ENCODE measurements at places on chromosomes 3 and 15.

DNA sequence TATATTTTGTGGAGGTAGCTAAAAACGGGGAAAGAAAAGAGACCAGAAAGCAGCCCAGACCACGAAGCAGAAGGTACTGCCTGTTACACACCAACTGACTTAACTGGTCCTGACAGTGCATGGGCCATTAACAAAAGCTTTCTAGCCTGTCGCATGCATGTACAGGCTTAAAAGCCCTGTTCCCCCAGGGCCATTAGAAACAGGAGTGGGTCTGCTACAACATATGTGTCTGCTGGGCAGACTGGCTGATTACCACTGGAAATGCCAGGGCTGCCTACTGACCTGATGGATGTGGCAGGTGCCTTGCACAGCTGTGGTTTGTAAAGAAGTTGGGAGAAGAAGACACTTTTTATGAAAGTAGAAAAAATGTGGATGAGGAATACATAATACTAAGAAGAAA, 137.4 kb downstream of the GAP43 start:
- no peak for DNase-seq

GRCh38 chr3:196053487-196053886, 28.4 kb downstream of the TFRC start:
- no peak for DNase-seq

DNA sequence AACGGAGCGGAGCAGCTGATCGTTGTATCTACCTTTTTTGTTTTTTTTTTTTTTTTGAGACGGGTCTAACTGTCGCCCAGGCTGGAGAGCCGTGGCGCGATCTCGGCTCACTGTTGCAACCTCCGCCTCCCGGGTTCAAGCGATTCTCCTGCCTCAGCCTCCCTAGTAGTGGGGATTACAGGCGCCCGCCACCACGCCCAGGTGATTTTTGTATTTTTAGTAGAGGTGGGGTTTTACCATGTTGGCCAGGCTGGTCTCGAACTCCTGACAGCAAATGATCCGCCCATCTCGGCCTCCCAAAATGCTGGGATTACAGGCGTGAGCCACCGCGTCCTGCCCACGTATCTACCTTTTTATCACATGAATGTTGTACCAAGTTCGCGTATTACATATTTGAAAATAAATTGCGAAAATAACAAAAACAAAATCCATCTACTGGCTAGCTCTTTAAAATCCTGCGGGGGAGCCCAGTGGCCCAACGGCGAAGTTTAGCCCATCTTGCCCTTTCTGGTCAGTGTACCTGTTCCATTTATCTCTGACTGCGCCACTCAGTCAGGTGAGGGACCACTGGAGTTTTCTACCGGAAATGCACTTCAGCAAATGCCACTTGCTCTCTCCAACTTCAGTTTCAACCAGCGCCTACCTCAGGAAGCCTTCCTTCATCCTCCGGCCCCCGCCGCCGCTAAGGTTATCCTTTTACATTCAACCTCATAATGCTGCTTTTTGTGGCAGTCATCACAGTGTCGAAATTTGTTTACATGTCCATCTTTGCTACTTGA, 1.2 kb upstream of the EIF3J start:
- peak; percentile 38 for DNase-seq

GRCh38 chr15:52071570-52071969, 41.0 kb downstream of the BCL2L10 start:
- DNase-seq, result no peak

- DNase-seq, result no peak
Measured at GRCh38 chr3:177610686-177611633, 413.7 kb upstream of the TBL1XR1 start.

- DNase-seq, result no peak
Measured at GRCh38 chr15:38860674-38861073, 296.1 kb upstream of the RASGRP1 start.

- no peak for DNase-seq
Measured at GRCh38 chr3:147838652-147839051, 429.5 kb downstream of the ZIC1 start.

DNA sequence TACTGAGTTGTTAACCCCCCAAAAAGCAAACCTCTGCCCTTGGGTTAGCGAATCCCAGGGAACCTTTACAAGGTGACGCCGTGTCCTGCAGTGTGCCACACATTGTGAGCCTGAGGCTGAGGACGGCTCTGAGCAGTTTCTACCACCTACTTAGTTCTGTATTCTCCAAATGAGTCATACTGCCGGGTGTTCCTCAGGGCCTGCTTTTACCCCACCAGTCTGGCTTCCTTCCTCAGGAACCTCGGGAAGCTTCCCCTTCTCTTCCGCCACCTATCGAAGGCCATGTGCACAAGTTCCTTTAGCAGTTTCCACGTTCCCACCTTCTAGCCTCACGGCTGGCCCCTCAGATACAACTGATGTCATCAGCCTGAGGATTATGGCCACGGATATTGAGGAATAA, 384.0 kb upstream of the TPM1 start:
- no peak for DNase-seq

DNA sequence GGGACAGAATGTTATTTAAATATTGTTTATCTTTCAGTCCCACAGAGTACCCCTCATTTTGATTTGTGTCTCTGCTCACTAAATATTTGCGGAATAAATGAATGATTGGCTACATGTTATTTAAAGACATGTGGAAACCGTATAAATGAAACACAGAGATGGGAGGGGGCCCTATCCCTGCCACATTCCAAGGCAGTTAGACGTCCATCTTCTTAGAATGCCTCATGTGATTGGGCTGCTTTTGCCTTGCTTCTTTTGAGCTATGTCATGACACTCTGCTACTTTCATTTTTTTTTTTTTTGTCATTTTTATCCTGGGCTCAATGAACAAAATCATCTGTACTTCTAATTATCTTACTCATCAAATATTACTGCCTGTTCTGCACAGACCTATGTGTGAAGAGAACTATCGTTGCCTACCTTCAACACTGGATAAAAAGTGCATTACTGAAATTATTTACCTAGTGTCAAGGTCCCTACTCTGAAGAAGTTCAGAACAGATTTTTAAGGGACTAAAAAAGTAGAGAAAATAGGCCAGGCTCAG, 83.9 kb upstream of the FAM98B start:
- DNase-seq, result no peak

GRCh38 chr3:10756546-10756945, 59.5 kb upstream of the SLC6A11 start:
- no peak for DNase-seq

DNA sequence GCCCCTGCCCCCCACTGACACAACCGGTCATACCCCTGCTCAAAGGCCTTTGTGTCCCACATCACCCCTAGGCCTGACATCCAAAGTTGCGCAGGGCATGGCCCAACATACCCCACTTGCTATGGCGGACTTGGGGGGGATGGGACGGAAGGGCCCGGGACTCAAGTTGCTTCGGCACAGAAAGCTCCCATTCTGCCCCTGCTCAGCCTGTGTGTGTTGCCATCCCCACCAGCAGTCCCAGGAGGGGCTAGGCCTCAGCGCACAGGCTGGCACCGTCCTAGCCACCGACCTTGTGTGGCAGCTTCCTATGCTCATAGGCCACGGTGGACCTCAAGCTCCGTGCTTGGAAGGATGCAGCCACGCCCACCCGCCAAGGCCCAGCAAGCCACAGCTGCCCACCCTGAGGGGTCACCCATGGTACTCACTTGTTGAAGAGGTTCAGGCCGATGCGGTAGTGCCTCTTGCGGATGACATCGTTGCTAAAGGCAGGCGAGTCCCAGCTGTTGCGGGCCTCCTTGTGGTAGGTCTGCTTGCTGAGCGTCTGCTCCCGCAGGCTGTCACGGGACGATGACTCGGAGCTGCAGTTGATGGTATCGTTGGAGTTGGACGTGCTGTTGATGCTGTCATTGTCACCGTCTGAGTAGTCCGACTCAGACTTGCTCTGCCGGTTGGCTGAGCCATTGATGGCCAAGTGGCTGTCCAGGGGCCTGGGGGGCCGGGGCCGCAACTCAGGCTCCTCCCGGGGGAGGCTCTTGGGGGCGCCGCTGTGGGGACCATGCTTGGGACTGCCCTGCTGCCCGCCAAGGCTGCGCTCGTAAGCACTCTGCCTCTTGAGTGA, 93.9 kb upstream of the RPL32 start:
- DNase-seq, result no peak

DNA sequence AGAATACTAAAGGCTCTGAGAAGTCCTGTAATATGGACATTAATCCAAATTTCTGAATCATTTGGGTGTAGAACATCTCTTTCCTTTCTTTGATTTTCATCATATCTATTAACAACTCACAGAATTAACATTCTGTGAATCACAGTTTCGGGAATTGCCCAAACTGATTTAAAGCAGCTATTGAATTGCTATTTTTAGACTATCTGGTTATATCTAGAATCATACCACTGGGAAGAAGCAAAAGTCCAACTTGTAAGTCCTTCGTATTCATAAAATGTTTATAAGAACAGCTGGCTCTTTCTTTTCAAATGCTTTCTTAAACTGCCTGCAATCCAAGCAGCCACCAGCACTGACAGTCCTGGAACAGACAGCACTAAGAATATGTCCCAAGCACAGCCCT, 733.0 kb downstream of the NTRK3 start:
- no peak for DNase-seq

DNA sequence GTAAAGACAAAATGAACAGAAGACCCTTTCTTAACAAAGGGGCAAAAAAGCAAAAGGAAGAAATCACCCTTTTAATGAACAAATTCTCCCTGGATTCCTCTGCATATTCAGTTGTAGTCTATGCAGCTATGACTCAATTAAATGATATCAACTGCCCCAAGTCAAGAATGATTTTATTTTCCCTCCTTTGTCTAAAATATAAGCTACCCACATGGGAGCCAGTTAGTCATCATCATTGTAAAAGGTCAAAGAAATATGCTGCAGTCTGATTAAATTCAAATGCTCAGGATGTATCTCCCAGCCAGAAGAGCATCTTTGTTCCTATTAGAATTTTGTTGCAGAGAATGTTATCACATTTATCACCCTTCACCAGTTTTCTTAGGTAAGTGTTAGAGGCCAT, 84.0 kb downstream of the SST start:
- DNase-seq, result no peak

DNA sequence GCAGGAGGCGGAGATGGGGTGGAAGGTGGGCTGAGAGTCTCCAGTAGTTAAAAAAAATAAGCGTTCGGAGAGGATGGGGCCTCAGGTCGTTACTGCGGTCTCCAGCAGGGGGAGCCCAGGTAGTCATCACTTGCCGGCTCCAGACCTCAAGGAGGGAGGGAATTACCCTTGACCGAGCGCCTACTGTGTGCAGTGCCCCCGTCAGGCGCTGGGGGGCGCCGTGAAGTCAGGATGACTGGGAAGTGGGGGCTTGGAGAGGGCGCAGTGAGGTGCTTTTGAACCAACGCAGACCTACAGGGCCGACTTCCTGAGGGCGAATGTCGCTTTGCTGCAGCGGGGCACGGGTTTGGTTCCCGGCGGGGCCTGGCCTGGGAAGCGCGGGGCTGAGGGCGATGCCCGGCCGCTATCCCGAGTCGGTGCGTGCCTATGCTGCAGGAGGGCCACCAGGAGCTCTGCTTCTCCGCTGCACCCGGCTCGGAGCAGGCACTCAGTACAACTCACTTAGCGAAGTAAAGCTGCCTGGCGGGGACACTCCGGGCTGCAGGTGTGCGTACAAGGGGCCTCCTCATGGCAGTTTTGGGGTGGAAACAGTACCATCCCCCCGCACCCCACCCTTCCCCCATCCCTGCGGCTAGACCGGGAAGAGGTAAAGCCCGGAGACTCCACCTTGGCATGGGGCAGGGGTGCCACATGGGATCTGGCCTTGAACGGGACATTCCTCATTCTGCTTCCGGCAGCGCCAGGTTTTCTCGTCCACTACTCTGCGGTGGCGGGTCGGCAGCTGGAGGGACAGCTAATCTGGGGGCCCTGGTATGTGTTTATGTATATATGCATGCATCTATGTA, 79.8 kb downstream of the RHCG start:
- peak; percentile 75 for DNase-seq

DNA sequence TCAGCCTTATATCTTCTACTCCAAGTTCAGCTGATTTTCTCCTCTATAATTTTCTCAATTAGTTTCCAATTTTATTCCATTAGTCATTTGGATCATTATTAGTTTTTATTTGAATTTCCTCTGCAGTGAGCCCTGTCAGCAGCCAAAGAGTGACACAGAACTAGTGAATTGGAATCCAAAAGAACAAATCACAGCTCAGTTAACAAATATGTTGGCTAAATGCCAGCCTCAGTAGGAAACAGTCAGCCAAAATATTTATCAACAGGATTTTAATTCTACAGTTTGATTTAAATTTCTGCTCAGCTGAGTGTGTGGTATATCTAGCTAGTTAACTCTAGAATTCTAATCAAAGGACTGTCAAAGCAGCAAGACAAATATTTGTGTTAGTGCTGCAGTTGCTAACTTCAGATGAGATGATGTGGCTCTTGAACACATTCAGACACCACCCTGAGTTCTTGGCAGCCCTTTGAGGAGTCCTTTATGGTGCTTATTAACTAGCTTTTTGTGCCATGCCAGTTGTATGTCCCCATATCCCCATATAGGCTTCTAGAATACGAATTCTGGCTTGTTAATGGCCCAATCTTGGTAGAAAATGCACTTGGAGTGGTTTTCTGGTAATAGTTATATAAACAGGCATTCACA, 194.5 kb downstream of the CPNE4 start:
- DNase-seq, result no peak

DNA sequence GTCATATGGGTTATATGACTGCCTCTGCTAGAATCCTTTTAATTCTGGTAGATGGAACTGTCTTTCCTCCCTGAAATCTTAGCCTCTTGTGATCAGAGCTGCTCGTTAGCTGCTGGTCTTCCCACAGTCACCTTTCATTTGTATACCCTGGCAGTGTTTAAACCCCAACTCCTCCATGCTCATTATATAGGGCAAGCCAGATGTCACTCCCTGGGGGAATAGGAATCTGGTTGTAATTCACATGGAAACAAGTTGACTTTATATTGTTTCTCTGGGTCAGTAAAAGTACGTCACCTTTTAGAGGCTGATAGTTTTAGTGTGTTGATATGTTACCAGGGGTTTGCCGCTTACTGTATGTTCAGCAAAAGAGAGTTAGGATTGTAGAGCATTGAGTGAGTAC, 103.5 kb downstream of the ITPR1 start:
- no peak for DNase-seq

DNA sequence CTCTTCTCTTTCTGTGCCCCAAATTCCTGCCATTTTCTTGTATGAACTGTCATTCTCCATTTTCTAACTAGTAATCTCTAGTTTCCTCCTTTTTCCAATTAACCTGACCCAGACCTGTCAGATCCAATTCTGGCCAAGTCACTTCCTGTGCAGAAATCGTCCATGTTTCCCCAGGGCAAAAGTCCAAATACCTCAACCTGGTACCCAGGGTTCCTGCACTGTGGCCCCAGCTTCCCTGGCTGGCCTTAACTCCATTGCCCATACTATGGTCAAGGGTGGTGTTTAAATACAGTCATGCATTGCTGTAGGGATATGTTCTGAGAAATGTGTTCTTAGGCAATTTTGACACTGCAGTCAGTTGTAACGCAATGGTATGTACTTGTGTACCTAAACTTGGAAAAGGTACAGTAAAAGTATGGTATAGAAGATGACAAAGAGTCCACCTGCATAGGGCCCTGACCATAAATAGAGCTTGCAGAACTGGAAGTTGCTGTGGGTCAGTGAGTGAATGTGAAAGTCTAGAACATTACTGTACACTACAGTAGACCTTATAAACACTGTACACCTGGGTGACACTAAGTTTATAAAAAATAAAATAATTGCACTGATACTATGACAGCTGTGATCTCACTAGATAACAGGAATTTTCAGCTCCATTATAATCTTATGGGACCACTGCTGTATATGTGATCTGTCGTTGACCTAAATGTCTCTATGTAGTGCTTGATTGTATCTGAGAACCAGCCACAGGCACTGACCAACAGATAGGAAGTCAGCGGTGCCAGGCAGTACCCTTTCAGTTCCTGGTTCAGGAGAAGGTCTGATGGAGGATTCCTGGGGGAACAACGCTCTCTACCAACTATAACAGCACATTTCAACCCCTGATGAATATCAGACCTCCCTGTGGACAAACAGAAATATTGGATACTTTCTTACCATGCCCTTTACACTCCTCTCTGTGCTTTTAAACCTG, 336.1 kb upstream of the PROK2 start:
- no peak for DNase-seq

All from activated CD4-positive, alpha-beta T cell treated with anti-CD3 and anti-CD28 coated beads, Interleukin-2, amount 10 ng/mL, durations not matched to agents 7 days and 5 days (primary cell).